Thyroid gland (tissue), 4 donors: ENCODE measurements at places on chromosomes 6 and 20.

DNA sequence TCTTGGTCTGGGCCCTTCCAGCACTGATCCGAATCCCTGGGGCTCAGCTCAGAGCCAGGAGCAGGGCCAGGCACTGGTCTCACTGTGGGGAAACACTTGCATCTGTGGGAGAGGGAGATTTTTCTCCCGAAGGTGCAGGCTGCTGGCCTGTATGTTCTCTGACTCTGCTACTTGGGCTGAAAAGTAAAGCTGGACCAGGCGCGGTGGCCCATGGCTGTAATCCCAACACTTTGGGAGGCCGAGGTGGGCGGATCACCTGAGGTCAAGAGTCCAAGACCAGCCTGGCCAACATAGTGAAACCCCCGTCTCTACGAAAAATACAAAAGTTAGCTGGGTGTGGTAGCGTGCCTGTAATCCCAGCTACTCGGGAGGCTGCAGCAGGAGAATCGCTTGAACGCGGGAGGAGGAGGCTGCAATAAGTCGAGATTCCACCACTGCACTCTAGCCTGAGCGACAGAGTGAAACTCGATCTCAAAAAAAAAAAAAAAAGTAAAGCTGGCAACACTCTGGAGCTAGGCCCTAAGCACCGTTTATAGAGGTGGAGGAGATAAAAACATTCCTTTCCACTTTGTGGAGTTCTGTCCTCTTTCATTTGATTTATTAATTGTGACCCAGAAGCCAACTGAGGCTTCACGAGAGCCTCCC is 41.7 kb downstream of the JPH2 start:
- DNase-seq, result no peak

GRCh38 chr6:158321960-158322359 is 9.7 kb downstream of the TULP4 start:
- DNase-seq, result no peak

GRCh38 chr6:162963861-162964260 is 236.1 kb downstream of the PACRG start:
- DNase-seq, result no peak

DNA sequence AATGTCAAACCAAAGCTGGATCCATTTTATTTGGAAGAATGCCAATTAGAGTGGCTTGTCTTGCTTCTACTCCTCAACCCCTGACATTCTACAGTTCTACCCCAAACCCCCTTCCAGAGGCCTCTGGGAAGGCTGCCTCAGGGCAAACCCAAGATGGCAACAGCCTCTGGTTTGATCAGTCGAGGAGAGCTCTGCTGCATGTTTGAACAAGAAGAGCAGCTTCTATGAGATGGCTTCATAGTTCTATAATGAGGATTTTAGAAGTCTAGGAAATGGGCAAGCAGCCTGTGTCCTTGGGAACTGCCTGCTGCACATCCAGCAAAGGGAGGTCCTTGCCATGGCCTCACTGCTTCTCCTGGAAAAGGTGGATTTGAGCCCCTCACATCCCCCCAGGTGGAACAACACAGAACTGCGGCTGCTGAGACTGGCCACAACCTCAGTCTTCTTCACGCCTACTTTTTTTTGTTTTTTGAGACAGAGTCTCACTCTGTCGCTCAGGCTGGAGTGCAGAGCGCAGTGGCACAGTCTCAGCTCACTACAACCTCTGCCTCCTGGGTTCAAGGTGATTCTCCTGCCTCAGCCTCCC is 37.9 kb downstream of the ZC3H12D start:
- no peak for DNase-seq

DNA sequence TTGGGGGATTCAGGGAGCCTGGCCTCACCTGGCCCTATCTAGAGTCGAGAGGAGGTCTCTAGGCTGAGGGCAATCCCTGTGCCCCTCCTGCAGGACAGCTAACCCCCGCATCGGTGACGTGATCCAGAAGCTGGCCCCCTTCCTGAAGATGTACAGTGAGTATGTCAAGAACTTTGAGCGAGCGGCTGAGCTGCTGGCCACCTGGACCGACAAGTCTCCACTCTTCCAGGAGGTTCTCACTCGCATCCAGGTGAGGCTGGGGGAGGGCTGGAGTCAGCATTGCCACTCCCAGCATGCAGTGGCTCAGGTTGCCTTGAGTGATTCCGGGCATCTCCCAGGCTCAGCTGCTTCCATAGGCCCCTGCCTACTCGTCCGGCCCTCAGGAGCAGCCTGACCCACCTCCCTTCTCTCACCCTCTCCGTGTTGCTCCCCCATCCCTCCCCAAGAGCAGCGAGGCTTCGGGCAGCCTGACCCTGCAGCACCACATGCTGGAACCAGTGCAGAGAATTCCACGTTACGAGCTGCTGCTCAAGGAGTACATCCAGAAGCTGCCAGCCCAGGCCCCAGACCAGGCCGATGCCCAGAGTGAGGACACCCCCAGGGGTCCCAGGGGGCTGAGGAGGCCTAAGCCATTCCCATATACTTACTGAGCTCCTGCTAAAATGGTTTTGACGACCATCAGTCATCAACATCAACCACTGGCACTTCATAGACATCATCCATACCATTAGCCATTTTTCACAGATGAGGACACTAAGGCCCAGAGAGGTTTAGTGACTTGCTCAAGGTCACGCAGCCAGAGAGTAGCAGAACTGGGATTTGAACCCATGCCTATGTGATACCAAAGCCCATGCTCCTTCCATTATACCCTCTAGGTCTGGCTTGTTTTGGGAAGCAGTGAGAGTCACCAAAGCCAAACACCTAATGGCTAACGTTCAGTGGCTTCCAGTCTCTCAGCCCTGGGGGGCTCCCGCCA is 8.3 kb downstream of the FGD2 start:
- DNase-seq, result peak; percentile 69

GRCh38 chr20:62624325-62624690 is 18.0 kb upstream of the SLCO4A1 start:
- DNase-seq, result no peak

GRCh38 chr6:36649701-36650484 is 28.6 kb upstream of the CDKN1A start:
- DNase-seq, result no peak

GRCh38 chr20:33299111-33299603 is 16.1 kb downstream of the BPIFB1 start:
- DNase-seq, result peak; percentile 60

DNA sequence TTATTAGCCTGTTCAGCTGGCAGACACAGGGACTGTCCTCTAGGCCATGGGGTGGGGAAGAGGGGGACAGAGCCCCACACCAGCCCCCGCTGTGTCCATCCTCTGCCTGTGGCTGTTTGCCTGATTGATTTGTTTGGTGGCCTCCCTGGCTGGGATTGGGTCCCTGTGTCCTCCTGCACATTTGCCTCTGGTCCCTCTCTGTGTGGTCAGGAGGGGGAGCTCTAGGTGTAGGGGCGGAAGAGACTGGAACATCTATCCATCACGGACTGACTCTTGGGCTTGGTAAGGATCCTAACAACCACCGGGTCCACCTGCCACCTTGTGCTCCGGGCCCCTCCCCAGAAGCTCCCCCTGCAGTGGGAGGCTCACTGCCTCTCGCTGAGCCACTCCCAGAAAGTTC is 38.4 kb upstream of the CCDC167 start:
- no peak for DNase-seq

DNA sequence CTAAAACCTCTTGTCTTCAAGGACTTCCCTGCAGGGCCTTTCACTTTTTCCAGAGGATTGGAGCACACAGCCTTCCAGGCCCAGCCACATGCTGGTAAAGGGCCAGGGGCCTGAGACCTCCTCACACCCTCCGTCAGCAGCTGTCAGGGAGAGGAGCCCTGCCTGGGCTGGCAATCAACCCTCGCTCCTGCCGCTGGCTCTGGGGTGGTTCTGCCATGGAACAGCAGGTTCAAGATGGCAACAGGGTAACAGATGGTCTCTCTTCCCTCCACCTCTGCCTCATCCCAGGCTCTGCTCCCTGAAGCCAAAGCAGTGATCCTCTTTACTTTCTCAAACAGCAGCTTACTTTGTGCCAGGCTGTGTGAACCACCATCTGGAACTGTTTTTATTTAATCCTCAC is 23.8 kb downstream of the PCNA start:
- no peak for DNase-seq

- no peak for DNase-seq
Measured at GRCh38 chr6:167122041-167122826, 662 bp upstream of the CCR6 start.

DNA sequence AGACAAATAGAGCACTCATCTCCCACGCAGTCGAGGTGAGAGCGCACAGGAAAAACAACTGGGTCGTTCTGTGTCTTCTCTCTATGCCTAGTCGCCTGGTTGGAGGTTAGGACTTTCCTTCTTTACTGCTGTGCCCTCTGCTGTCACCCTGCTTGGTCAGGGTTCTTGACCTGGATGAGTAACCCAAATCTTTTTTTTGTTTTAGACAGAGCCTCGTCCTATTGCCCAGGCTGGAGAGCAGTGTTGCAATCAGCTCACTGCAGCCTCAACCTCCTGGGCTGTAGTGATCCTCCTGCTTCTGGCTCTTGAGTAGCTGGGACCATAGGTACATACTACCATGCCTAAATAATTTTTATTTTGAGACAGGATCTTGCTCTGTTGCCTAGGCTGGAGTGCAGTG is 24.5 kb downstream of the PRPF6 start:
- DNase-seq, result no peak

DNA sequence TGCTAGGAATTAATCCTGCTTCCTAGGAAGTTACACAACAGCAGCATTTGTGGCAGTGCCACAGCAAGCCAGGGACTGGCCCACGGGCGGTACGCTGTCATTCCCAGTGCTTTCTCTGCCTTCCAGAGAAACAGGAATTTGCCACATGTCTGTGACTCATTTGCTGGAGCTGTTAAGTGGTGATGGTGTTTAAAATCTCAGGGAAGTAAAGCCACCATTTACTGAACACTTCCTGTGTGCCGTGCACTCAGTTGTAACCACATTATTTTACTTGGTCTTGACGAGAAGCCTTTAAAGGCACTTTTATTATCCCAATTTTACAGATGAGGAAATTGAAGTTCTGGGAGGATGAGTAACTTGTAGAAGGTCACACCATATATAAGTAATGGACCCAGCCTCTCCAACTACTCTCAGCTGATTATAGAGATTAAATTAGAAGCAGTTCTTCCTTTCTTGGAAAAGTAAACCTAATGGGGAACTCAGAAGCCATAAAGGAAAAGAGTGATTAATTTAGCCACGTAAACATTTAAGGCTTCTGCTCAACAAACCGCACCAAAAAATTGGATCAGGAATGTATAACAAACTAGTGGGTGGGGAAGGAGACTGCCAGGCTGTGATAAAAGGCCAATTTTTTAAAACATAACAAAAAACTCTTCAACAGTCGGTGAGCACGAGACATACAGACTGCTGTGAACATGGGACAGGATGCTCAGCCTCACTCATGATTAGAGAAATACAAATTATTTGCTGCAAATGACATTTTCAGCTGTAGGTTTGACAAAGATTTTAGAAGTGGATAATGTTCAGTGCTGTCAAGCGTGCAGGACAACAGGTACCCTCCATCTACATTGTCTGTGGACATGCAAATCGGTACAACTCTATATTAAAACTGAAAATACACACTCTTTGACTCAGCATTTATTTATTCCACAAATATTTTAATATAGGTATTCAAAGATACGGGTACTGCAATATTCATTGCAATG is 311.2 kb downstream of the NRN1 start:
- DNase-seq, result no peak
